ENCODE measurements at places on chromosomes 3 and 15.

GRCh38 chr3:40920041-40920440, 279.3 kb upstream of the CTNNB1 start:
- no peak for DNase-seq

GRCh38 chr3:37662785-37663184, 198.9 kb upstream of the CTDSPL start:
- no peak for DNase-seq

GRCh38 chr15:63348392-63348791, 33.3 kb downstream of the CA12 start:
- no peak for DNase-seq

DNA sequence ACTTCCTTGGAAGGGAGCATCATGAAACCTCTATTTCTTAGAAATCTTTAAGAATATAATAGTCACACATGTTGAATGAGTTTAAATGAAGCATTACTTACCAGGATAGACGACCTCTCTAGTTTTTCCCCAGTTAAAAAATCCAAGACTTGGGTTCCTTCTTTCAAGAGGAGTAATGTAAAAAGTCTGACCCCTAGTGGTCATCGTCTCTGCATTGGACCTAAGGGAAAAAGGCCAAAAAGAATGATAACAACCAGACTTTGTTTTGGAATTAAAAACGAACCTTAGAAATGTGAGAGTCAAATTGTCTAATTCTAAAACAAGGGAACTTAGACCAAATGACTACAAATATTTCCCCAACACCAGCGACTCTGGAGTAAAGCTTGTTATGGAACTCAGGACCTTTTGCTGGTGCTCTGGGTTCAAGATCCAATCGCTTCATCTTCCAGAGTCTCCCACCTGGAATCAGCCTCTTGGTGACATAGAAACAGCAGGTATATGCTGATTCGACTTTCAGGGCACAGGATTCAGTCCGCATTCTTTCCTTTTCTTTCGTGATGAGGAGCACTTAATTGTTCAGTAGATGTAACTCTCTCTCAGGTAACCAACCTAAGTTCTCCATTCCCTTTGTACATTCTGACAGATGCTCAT, 214.8 kb upstream of the TPRG1 start:
- DNase-seq: no peak

DNA sequence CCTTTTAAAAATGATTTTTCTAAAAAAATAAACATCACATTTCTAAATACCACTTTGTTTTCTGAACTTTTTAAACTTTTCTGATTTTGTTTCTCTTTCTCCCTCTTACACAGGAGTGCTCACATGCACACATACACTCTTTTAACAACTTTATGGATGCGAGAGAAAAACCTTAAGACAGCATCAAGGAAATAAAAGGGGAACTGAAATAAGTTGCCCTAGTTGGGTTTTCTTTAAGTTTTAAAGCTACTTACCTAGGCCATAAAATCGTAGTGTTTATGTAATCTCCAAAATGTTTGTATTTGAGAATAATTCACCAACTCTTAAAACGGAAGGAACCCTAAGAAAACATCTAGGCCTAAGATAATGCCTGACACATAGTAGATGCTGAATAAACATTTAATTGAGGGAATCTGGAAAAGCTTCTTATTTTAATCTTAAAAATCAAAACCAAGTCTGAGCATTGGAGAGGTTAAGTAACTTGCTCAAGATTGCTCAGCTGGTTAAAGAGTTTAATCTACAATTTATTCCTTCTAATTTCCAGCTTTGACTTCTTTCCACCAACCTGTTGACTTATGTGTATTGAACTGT, 1.2 kb upstream of the BBX start:
- DNase-seq: no peak

- no peak for DNase-seq
These were observed 62.3 kb downstream of the NOX5 start for GRCh38 chr15:69076756-69077155.

DNA sequence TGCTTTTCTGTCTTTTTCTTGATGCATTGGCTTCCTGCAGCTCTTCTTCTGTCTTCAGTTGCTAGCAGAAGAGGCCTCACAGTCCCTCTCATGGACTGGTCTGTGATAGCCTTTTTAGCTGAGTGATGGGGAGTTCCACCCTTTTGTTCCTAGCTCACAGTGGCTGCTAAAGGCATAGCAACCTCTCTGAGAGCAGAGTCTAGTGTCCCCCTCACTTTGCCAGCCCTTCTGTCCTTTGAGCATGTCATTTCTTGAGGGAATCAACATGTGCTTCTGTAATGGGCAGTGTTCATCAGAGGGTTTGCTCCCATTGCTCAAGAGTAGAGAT, 44.4 kb downstream of the GAP43 start:
- no peak for DNase-seq

DNA sequence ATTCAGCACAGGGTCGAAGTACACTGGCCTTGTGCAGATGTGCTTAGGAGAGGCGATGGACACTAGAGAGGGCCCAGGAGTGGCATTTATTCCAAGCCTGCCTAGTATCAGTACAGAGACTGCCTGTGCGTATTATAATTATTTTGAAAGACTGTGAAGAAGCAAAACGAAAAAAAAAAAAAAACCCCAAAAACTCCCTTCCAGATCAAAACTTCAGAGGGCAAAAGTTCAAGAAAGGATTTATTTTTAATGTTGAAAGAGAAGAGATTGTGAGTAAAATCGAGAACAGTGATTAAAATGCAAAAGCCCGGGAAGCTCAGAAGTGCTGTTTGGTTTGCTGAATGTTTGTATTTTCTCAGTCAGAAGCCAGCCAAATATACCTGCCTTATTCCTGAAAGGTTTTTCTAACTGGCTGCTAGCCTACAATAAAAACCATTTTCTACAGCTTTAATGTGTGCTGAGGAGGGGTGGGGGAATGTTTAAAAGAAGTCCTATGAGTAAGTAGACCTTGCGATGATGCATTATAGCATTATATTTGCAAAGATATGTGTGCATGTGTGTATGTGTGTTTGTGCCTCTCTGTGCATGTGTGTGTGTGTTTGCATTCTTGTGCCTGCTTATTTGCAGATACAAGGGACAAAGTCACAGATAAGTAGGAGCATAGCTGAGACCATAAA, 19.3 kb upstream of the LZTFL1 start:
- DNase-seq: no peak

GRCh38 chr3:165343185-165343584, 147.0 kb upstream of the SLITRK3 start:
- no peak for DNase-seq

- no peak for DNase-seq
These were observed 532.2 kb downstream of the ROBO2 start for GRCh38 chr3:77571971-77572715.

- DNase-seq: no peak
These were observed 114.0 kb downstream of the FOXB1 start for GRCh38 chr15:60118146-60118545.
